SK-N-SH (cell line): ENCODE measurements at places on chromosomes 4 and X. TPM values are rescaled to one million over a fixed set of nuclear protein-coding genes. Genes with fewer than 3 reads are reported as not detected.

The GPR82 gene
- not detected in 2 replicates for polyA plus RNA-seq

DNA sequence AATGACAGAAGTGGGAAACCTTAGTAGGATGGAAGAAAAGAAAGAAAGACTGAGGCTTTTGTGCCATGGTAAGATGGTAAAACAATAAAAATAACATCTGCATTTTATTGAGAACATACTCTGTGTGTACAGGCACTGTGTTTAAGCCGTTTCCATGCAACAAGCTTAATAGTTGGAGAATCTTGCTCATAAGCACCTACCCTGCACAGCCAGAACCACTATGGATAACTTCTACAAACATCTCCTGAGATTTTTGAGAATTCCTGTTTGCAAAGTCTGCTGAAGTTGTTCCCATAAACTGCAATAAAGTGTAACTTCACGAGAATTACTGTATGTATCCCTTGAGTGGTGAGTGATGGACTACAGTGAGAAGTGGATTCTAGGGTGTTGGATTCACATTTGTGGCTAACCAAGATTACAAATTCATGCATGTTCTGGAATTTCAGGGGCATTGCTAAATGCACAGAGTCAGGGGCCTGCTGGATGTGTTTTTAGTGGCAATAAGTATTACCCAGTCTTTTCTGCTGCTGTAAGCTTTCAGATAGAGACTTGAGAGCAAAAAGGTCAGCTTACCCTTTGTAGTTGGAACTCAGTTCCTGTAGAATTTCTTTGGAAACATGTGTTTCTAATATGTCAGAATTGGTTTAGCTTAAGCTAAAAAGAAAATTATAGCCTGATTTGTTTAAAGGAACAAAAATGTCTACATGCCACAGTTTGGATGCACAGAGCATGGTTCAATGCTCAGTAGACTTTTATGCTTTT lies 132.5 kb downstream of the AFF1 start:
- no peak overlapping the region for H3K4me3 ChIP-seq
- H3K27me3 ChIP-seq = no peaks in the 10 kb centered on the region
- no peak for DNase-seq
- no peaks in the 10 kb centered on the region for H3K36me3 ChIP-seq
- H3K27ac ChIP-seq = no peak overlapping the region

DNA sequence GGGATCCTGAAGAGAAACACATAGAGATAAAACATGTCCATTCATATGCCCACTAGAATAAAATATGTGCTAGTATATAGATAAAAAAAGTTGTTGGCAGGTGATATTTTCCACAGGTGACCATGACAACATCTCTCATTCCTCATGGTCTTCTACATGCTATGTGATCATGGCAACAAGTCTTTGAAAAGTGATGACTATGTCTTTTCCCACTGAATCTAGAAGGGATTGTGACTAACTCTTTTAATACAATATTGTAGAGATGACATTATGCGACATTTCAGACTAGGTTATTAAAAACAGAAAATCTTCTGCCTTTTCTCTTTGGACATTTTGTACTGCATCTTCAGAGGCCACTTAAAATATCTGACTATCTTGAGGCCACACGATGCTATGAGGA lies 126.0 kb upstream of the GABRA2 start:
- DNase-seq = no peak
- no peak overlapping the region for H3K4me3 ChIP-seq
- no peaks in the 10 kb centered on the region for H3K4me1 ChIP-seq
- no peak overlapping the region for H3K27ac ChIP-seq
- no peaks in the 10 kb centered on the region for H3K36me3 ChIP-seq
- H3K27me3 ChIP-seq = no peaks in the 10 kb centered on the region

GRCh38 chr4:127000846-127001245 lies 631.9 kb upstream of the INTU start:
- no peak overlapping the region for H3K4me3 ChIP-seq
- no peaks in the 10 kb centered on the region for H3K36me3 ChIP-seq
- H3K27me3 ChIP-seq = no peaks in the 10 kb centered on the region
- H3K4me1 ChIP-seq = no peaks in the 10 kb centered on the region; the same call in 1 of the 2 replicates

DNA sequence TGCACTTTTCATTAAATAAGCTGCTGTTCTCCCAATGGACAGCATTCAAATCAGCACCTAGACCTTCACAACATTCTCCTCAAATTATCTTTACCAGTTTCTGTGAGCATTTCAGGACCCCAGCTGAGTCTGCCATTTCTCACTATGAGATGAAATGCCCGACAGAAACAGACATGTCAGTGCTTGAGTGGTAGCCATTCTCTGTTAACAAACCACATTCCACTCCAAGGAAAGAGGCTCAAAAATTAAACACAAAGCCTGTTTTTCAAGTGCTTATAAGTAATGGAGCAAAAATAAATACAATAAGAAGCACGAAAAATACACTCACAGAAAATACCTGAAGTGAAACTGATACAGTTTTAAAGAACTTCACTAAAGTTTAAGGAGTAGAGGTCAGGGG lies 320.2 kb upstream of the PRPS2 start:
- no peak overlapping the region for H3K27ac ChIP-seq
- no peaks in the 10 kb centered on the region; the same call in none of the 2 replicates for H3K27me3 ChIP-seq
- H3K4me1 ChIP-seq = no peaks in the 10 kb centered on the region
- DNase-seq = no peak
- H3K36me3 ChIP-seq = no peaks in the 10 kb centered on the region
- no peak overlapping the region for H3K4me3 ChIP-seq

GRCh38 chr4:47550899-47551548 lies 65.9 kb downstream of the ATP10D start:
- no peaks in the 10 kb centered on the region; the same call in 1 of the 2 replicates for H3K4me1 ChIP-seq
- DNase-seq = no peak
- H3K4me3 ChIP-seq = no peak overlapping the region
- no peaks in the 10 kb centered on the region for H3K27me3 ChIP-seq
- H3K27ac ChIP-seq = no peak overlapping the region
- H3K36me3 ChIP-seq = peaks cover 31% of the 10 kb centered on the region

- H3K27me3 ChIP-seq = no peaks in the 10 kb centered on the region; the same call in 1 of the 2 replicates
- DNase-seq = no peak
- no peaks in the 10 kb centered on the region for H3K36me3 ChIP-seq
- no peaks in the 10 kb centered on the region for H3K4me1 ChIP-seq
- no peak overlapping the region for H3K27ac ChIP-seq
These were observed 38.3 kb downstream of the RAP2C start for GRCh38 chrX:132180929-132181328.

GRCh38 chrX:5388087-5388486 lies 840.6 kb downstream of the NLGN4X start:
- no peak for DNase-seq
- H3K36me3 ChIP-seq = no peaks in the 10 kb centered on the region
- H3K4me3 ChIP-seq = no peak overlapping the region
- no peaks in the 10 kb centered on the region for H3K4me1 ChIP-seq

- no peak overlapping the region for H3K27ac ChIP-seq
- H3K4me1 ChIP-seq = no peaks in the 10 kb centered on the region
- H3K36me3 ChIP-seq = no peaks in the 10 kb centered on the region
These were observed 19.4 kb upstream of the YTHDC1 start for GRCh38 chr4:68369142-68369805.

DNA sequence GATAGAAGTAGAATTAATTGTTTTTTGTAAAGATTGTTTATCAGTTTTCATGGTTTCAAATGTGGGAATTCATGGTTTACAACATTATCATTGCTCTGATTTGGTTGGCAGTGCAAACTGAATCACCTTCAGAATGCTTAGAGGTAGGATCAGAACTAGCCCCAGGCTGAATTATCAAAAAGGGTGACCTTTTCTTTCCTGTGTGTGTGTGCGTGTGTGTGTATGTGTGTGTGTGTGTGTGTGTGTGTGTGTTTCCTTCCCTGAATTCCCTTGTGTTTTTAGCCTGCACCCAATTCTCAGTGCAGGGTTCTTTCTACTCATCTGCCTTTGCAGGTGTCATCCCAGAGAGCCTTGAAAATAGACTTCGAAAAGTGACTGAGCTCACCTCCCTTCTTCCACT lies 125.0 kb downstream of the BMPR1B start:
- H3K4me1 ChIP-seq = no peaks in the 10 kb centered on the region
- H3K36me3 ChIP-seq = no peaks in the 10 kb centered on the region
- H3K27me3 ChIP-seq = no peaks in the 10 kb centered on the region
- DNase-seq = no peak
- no peak overlapping the region for H3K4me3 ChIP-seq
- no peak overlapping the region; the same call in 1 of the 2 replicates for H3K27ac ChIP-seq

- H3K27me3 ChIP-seq = no peaks in the 10 kb centered on the region
- DNase-seq = no peak
- H3K27ac ChIP-seq = no peak overlapping the region
- H3K4me1 ChIP-seq = peaks cover 5% of the 10 kb centered on the region; the same call in 1 of the 2 replicates
These were observed 99.4 kb downstream of the SYNPO2 start for GRCh38 chr4:118987959-118988634.

DNA sequence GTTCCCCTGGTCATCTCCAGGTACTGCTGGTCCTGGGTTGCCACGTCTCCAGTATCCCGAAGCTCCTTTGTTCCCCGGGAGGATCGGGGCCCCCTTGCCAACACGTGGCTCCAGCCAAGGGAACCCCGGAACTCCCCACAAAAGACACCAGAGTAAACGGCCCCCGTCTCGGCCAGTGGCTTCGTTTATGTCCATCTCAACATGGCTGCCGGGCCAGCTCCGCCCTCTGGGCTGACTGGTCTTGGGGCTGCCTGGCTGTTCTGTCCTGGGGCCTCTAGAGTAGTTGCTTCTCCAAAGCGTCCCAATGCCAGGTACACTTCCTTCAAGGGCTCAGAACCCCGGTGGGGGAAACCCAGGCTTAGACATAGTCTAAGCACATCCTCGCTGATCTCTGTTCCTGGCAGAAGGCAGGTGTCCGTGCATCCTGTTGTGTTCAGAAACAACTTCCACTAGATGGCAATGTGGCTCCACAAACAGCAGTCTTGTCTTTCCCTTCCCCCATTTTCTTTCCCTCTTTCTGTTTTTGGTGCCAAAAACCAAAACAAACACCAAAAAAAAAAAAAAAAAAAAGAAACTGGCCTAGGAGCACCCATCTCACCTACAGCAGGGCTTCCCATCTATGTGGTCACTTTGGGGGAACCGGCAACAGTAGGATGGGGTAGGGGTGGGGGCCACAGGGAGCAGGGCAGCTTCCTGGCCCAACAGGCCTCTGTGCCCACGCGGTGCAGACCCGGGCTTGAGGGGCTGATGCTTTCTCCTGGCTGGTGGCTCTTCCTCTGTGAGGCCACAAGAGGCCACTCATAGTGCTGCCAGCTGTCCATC lies 35.3 kb downstream of the NBDY start:
- DNase-seq = peak; percentile 79
- H3K4me1 ChIP-seq = no peaks in the 10 kb centered on the region
- peak overlapping the region; percentile 86 for H3K27ac ChIP-seq
- H3K4me3 ChIP-seq = peak overlapping the region; percentile 50
- H3K27me3 ChIP-seq = no peaks in the 10 kb centered on the region
- H3K36me3 ChIP-seq = no peaks in the 10 kb centered on the region
